ENCODE measurements at places on chromosomes 6 and 20.

GRCh38 chr20:6231556-6231955 is 108.7 kb upstream of the FERMT1 start:
- peak; percentile 39 for DNase-seq

DNA sequence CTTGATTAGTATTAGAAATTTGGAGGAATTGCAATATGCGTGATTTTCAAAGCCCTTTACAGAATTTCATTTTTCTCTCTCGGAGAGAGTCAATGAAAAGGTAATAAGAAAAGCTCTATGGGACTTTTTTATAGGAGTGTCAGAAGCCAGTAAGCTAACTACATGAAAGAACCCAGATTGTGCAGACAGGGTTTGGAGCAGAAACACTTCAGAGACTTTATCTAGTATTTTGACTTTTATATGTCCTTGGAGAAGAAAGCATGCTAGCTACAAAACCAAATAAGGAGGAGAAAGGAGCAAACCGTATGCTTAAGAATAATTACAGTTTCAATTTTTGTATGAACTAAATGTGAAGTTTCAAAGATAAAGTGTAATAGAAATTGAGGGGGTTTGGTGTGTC is 141.7 kb downstream of the C6orf58 start:
- DNase-seq = no peak

DNA sequence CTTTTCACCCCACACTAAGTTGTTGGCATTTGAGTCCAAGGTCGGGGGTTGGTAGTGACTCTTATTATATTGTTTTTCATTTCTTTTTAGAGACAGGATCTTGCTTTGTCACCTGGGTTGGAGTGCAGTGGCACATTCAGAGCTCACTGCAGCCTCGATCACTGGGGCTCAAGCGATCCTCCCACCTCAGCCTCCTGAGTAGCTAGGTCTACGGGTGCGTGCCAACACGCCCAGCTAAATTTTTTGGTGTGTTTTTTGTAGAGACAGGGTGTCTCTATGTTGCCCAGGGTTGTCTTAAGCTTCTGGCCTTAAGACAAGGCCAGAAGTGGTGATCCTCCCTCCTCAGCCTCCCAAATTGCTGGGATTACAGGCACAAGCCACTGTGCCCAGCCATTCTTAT is 25.1 kb upstream of the TGM2 start:
- no peak for DNase-seq

- DNase-seq = no peak
These were observed 4.6 kb downstream of the CST7 start for GRCh38 chr20:24953621-24954133.

- no peak for DNase-seq
These were observed 33.2 kb upstream of the CST7 start for GRCh38 chr20:24915892-24916291.

DNA sequence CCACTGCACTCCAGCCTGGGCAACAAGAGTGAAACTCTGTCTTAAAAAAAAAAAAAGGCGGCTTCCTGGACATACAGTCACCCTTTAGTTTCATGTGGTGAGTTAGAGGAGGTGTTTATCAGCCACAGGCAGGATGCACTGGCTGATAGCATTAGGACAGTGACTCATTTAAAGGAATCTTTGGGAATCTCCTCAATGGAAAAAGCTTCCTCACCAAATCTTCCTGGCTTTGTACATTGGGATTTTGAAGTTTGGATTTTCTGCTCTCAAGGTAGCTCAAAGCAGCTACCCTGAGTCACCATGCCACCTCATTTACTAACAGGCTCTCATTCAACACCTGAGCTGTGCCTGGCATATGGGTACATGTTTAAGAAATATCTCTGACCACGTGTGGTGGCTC is 20.2 kb downstream of the PRPH2 start:
- DNase-seq = no peak

DNA sequence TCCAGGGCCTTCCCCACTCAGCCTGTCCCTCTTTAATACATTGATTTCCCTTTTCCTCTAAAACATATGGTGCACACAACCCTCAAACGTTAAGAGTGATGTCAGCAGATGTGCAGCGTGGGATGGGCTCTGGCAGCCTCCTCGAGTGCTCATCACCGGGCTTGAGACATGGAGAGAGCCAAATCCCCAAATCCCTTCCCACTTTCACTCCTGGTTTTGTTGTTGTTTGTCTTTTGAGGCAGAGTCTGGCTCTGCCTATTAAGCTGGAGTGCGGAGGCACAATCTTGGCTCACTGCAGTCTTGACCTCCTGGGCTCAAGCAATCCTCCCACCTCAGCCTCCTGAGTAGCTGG is 5.8 kb upstream of the PLTP start:
- DNase-seq = no peak

DNA sequence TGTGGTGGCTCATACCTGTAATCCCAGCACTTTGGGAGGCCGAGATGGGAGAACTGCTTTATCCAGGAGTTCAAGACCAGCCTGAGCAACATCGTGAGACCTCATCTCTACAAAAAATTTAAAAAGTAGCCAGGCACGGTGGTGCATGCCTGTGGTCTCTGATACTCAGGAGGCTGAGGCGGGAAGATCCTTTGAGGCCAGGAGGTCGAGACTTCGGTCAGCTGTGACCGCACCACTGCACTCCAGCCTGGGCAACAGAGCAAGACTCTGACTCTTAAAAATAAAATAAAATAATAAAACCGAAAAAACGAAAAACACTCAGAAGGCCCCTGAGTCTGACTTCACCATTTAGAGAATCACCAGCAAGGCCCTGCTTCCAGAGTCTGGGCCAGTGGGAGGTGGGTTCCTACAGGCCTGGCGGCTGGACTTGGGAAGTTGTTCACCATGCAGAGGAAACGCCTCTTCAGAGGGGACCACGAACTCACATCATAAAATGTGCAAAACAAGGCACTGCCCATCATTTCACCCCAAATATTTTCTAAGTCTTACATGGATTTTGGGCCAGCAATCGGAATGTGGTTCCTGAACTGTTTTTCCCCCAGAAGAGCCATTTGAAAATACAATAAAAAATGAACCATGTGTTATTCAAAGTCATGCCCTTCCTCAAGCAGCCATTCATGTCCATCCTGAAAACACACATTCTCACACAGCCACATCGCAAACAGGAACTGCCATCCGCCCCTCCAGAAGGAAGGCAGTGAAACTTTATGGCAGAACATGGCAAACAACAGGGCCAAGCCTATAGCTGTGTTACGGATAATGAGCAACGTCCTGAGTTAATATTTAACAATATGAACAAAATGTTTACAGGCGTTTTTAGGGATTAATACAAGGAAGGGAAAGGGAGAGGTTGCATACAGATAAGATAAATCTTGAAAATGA is 57.8 kb downstream of the SLC22A23 start:
- DNase-seq = no peak

- no peak for DNase-seq
These were observed 20.7 kb downstream of the CGA start for GRCh38 chr6:87074101-87074621.

GRCh38 chr20:25587536-25587935 is 2.2 kb upstream of the NINL start:
- no peak for DNase-seq

- DNase-seq = no peak
These were observed 4.3 kb downstream of the EEF1A2 start for GRCh38 chr20:63494420-63495166.

GRCh38 chr20:32316667-32317066 is 39.2 kb downstream of the KIF3B start:
- DNase-seq = no peak

DNA sequence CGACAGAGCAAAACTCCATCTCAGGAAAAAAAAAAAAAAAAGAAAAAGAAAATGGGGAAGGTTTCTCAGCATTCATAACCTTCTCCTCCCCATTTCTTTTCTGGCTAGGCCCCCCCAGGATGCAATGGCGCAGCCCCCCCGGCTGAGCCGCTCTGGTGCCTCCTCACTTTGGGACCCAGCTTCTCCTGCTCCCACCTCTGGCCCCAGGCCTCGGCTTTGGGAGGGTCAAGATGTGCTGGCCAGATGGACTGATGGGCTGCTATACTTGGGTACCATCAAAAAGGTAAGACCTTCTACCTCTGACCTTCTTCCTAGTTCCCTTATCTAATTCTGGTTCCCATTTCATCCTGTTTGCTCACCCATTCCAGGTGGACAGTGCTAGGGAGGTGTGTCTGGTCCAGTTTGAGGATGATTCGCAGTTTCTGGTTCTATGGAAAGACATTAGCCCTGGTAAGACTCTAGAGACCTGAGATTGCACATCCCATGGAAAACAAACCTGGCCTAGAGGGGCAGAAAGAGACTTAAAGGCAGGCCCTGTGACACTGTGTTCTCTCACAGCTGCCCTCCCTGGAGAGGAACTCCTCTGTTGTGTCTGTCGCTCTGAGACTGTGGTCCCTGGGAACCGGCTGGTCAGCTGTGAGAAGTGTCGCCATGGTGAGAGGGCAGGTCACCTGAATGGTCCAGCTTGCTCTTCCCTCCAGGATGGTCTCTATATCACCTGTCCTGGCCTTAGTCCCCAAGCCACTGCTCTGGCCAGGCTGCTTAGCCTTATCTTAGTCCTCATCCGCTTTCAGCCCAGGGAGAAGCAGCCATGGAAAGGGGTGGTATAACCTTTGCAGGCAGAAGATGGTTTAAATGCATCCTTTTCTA is 1.6 kb downstream of the PHF1 start:
- DNase-seq = no peak

DNA sequence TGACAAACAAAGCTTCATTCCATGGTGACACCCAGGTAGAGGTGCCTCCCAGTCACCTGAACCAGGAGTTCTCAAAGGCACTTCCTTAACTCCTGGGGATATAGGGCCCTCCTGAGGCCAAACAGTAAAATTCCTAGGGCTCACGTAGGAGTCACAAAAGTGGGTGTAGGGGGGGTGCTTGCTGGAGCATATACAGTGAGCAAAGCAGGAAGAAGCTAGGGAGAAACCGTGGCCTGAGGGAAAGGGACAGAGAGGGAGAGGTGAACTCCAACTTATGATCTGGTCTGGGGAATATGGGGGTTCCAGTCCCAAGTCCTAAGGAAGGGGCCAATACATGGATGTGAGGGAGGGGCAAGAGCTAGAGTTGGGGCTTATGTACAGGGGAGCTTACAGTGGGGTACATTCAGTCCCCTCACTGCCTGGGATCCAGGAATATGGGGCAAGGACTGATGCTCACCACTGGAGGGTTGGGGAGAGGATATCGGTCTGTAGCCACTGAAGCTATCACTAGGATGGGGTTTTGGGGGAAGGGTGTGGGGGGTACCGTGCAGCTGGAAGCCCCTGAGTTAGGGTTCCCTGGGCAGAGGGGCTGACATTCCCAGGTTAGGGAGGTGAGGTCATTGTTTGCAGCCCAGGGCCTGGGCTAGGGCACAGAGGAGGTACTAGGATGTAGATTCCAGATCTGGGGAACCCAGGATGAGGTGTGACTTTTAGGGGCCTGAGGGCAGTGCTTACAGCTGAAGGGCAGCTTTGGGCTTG is 950 bp downstream of the PEDS1 start:
- DNase-seq = no peak

DNA sequence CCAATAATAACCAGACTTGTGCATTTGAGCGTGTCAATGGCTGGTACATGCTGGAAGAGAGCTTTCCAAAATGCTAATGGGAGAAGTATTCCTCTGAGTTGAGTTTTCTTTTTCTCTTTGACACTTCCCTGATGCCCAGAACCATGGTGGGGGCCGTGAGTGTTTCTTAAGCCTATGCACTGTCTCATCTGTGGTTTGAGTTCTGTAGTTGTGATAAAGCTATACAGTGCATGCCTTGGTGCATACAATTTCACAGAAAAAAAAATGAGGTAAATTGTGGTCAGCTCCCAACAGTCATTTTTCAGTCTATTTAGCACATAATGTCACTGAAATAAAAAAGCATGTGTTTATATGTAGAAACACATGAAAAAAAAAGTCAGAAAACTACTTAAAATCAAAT is 204.8 kb downstream of the HDGFL1 start:
- no peak for DNase-seq

DNA sequence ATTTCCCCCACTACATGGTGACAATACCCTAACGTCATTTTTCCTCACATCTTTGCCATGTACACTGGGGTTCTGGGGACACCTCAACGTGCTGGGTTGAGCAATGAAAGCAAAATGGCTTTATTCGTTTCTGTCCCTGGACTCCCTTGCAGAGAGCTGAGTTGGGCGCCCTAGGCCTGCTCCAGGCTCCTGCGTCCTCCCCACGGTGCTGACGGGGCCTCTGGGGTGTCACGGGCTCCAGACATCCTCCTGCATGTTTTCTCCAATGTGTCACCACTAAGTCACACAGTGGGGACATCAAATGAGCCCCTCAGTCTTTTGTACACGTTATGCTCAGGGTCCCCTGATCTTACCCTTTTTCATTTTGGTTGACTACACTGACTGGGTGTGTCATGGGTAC is 99.8 kb downstream of the TTLL2 start:
- no peak for DNase-seq

DNA sequence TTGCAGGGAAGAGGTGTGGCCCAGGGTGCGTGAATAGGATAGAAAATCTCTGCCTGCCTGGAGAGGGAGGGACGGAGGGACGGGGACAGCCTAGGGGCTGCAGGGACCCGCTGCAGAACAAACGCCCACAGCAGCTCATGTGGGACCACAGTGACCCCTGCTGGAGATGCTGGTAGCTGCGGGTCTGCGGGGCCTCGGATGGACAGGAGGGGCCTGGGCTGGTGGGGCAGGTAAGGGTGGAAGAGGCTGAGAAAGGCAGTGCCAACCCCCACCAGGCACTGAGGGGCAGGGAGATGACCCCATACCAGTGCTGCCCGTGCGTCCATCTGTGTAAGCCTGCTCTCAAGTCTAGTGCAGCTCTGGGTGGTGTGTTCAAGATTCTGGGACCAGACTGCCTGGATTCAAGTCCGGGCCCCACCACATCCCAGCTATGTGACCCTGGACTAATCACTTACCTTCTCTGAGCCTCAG is 39.4 kb downstream of the KIAA1755 start:
- no peak for DNase-seq

GRCh38 chr20:23212464-23212995 is 126.4 kb upstream of the CD93 start:
- no peak for DNase-seq

- no peak for DNase-seq
These were observed 222.6 kb downstream of the EYA4 start for GRCh38 chr6:133463790-133464189.

GRCh38 chr6:112934433-112935327 is 587.5 kb downstream of the RFPL4B start:
- DNase-seq = no peak

- no peak for DNase-seq
These were observed 98.8 kb downstream of the LAMA2 start for GRCh38 chr6:128981716-128982115.

DNA sequence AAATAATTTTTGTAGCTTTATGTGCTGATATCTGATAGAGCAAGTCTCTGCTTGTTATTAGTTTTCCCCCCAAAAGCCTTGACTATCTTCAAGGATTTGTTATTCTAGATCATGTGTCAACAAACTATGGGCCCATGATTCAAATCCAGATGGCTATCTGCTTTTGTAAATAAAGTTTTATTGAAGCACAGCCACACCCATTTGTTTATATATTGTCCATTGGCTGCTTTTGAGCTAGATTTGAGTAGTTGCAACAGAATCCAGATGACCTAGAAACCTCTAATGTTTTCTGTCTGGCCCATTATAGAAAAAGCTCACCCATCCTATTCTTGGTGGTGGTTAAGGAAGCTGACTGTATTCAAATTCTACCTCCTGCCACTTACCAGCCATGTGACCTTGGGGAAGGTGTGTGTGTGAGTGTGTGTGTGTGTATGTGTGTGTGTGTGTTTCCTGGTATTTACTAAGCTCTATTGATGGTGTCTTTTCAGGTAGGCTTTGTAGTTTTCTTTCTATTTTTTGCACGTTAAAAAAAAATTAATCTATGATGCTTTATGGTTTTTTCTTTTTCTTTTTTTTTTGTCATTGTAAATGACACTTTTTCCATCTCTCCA is 1.3 kb upstream of the GTSF1L start:
- DNase-seq = no peak

All from retinal pigment epithelial cell (primary cell).